Fibroblast of gingiva (primary cell): ENCODE measurements at places on chromosomes 7 and 10.

- DNase-seq: no peak
These were observed 70.9 kb downstream of the WIPF3 start for GRCh38 chr7:29877196-29877595.

DNA sequence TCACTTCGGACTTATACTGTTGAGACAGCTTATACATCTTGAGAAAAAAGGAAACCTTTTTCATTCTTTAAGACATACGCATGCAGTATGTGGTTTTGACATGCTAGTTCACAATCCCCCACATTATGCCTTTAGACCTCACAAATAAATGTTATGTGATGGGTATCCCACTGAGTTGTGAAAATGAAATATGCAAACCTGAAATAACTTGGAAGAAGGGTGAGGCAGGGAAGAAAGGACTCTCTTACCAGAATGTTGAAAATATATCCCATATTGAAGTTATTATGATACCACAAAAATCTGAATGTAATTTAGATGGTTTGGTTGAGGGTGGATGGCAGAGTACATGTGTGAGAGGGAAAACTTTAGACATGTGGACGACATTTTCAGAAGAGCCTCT, 379.8 kb downstream of the BBS9 start:
- peak; percentile 15 for DNase-seq

DNA sequence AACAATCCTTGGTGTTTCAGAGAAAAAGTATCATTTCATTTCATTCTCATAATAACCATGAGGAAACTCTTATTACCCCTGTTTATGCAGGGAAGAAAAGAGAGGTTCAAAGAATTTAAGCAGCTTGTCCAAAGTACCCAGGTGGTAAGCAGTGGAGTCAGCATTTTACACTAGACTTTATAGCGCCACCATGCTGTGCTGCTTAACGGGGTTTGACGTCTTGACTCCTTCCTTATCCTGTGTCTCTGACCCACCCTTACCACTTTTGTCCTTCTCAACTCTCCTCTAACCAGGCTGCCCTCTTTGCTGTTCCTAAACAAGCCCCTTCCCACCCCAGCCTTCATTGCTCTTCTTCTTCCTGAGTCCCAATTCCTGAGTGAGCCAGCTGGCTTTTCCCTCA, 117.0 kb upstream of the AHR start:
- DNase-seq: no peak

DNA sequence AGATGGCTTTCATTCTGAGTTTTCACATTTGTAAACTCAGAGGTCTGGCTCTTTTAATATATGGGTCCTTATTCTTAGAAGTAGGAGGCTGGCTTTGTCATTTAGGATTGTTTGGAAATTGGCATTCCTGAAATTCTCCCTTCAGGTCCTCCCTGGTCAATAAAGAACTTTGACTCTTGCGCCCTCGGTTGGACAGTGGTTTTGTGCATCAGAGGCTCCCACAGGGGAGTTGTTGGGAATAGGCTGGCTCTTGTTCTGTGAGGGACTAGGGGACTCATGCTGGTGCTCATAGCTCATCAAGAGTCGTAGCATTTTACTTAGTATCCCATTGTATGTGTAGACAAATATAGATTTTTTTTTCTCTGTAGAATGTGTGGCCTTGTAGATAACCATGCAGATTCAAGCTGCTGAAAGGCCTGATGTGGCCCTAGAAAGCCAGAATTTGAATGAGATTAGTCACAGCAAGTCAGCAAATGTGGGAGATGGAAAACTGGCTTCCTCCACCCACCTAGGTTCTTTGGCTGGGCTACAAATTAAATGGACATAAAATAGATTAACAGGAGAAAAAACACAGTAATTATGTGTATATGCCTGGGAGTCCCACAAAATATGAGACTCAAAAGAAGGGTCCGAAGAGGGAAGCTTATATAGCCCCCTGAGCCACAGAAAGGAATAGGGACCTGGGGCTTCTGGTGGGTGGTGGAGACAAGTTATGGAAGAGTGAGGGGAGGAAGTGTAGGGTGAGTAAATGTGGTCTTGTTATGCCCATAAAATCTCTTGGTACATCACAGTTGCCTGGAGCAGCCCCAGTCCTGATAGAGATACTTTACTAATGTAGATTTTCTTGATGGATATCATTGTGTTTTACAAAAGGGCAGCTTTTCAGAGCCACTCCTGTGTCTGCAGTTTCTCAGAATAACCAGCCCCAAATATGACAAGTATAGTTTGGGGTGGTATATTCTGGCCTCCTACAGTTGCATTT, 94.6 kb upstream of the BTBD16 start:
- DNase-seq: no peak

DNA sequence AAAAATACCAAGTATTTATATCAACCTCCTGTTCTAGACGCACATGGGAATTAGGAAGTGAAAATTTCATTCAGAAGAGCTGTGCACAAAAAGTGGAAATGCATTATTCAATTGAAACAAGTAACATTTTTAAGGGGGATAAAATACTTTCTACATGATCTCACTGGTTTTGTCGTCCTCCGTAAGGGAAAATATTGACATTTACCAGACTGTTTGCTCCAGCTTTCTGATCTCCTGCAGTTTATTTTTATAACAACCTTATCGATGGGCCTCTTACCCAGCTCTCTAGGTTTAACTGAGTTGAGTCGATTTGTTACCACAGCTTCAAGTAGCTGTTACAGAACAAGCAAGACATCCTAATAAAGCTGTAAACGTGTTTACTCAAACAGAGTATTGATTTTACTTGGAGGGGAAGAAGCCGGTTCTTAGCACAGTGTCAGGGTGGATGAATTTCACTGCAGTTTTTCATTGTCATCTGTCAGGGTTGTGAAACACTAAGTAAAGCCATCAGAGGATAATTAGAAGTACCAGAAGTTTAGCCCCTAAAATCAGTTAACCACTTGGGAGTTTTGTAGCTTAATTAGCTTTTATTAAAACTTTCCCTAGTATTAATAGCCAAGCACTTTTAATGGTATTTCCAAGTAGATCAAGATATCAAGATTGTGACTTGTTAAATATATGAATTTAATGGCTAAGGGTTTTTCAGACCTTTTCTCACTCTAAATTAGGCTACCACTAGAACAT, 142.6 kb upstream of the KAT6B start:
- no peak for DNase-seq

DNA sequence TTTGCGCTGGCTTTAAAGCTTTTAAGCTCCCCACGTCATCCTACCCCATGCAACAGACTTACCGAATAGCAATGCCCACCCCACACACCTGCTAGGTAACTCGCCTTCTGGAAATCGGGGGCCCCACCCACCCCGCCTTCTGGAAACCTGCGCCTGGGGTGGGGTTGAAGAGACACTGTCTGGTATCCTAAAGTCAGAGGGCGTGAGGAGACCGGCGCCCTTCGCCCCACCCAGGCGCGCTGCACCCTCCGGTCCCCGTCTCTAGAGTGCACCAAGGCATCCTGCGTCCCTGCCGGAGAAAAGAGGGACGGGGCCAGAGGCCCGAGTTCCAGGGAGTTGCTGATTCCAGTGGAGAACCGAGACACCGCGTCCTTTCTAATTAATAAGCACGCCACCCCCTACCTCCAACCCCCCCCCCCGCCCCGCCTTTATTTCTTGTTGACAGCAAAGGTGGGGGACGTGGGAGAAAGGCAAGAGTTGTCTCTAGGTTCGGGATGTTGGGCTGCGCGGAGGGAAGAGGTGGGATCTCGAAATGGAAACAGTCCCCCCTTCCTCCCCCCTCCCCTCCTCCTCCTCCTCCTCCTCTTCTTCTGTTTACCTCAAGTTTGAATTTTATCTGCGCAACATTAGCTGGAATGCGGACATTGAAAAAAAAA, 220.9 kb upstream of the MKLN1 start:
- DNase-seq: no peak

- no peak for DNase-seq
These were observed 17.5 kb upstream of the LYZL2 start for GRCh38 chr10:30647089-30647488.

DNA sequence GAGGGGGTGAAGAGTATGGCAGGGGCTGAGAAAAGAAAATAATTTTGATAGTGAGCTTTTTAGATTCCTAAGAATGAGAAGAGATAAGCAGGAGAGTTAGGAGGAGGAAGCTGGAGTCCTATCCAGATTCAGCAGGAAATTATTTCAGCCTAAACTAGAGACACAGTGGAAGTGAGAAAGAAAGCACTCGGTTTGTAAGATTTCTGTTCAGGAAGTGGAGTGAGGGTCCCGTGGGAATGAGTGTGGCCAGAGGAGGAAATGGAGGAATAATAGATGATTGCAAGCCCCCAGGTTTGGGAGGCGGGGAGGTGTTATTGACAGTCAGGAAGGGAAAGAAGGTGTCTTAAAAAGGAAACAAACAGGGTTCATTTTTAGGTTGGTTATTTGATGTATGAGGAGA, 84.8 kb upstream of the NRP1 start:
- no peak for DNase-seq

- no peak for DNase-seq
These were observed 319.2 kb downstream of the DPP6 start for GRCh38 chr7:154371424-154371823.

- DNase-seq: no peak
These were observed 21.7 kb downstream of the OPALIN start for GRCh38 chr10:96337106-96337505.

GRCh38 chr7:97016381-97017191, 8.0 kb downstream of the DLX5 start:
- DNase-seq: no peak

DNA sequence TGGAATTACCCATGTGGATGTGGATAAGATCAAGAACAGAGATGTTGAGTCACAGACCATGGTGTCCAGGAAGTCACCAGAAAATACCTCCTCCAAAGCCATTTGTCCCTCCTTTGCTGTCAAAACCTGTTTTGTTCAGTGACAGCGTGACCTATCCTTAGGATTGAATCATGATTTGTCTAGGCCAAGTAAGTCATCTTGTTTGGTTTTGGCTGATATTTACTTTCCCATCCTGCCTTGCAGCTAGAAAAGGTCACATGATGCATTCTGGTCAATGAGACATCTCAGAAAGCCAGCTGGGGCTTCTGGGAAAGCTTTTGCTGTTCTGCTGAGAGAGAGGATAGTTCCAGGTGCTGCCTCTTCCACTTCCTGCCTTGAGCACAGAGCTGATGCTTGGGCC, 225.3 kb upstream of the ZMIZ1 start:
- no peak for DNase-seq

DNA sequence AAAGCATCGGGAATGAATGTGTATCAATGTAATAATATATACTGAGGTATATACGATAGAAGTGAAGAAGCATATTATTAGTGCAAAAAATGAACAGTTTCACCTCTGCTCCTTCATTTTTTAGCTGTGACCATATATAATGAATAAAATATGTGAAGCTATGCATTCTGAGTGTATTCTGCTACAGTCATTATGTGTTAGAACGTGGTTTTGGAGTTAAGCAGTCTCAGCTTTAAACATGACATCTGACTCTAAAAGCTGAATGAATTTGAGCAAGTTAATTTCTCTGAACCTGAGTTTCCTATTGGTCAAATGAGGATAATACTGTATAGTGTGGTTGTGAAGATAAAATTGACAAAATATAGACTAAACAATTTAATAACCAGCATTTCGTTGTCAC, 358.1 kb downstream of the SUGCT start:
- DNase-seq: no peak

DNA sequence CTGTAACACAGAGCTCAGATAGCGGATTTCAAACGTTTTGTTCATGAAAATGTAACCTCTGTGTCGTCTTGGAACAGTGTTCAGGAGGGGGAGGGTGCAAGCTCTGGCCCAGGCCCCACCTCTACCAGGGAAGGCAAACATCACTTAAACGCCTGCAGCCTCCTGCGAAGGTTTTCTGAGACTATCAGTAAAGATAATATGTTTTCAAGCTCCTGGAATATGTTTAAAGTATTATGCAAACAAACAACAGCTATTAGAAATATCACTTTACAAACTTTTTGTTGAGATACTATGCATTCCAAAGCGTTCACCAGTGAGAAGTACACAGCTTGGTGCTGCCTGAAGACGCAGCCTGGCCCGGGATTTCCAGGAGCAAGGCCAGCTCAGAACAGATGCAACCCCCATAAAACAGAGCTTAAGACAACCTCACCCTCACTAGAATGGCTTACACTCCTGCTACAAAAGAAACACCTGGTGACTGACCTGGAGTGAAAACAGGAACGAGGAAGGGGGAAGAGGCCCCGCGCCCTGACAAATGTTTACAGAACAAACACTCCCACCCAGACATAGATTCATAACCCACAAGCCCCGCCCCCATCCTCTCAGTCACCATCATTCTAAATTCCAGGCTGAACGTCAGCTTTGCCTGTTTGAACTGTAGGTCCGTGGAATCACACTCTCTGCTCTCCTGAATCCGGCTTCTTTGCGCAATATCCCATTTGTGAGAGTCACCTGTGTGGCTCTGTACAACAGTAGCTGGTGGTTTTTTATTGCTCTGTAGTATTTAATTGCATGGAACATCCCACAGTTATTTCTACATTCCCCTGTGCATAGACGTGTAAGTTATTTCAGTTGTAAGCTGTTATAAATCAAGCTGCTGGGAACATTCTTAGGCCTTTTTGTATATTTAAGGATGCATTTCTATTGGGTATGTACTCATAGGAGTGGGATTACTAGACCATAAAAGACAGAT, 155.0 kb downstream of the PTPRN2 start:
- DNase-seq: no peak

GRCh38 chr7:115410434-115410820, 488.5 kb downstream of the MDFIC start:
- no peak for DNase-seq

- DNase-seq: no peak
These were observed 599.3 kb upstream of the CELF2 start for GRCh38 chr10:10418387-10418786.

GRCh38 chr10:74981831-74982633, 129.4 kb upstream of the SAMD8 start:
- DNase-seq: no peak

- no peak for DNase-seq
These were observed 32.9 kb upstream of the SLF2 start for GRCh38 chr10:100879741-100880360.

DNA sequence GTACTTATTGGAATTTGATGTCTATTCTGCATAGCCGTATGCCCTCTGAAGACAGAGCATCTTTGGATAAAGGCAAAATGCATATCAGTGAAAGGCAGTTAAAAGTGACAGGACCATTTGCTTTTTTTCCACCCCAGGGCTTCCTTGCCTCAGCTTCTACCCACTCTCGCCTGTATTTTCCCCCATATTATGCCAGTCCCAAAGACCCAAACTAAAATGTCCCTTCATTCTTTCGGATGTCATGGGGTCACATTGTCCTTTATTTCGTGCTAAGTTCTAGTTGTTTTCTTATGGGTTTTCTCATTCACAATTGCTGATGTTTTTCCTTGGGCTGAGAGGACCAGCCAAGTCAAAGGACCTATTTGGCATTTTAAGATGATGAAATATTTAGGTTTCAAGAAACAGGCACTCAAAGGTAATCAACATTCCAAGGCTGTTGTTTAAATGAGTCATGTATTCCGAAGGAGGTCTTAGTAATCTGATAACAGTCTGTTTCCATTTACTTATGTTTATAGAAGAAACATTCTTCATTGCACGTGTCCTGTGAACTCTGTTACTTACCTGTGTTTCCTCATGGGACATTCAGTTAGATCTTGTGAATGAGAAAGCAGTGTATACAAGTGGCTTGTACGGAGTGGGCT, 74.1 kb downstream of the DNAH11 start:
- no peak for DNase-seq
